ENCODE measurements at places on chromosomes 5 and 9.

DNA sequence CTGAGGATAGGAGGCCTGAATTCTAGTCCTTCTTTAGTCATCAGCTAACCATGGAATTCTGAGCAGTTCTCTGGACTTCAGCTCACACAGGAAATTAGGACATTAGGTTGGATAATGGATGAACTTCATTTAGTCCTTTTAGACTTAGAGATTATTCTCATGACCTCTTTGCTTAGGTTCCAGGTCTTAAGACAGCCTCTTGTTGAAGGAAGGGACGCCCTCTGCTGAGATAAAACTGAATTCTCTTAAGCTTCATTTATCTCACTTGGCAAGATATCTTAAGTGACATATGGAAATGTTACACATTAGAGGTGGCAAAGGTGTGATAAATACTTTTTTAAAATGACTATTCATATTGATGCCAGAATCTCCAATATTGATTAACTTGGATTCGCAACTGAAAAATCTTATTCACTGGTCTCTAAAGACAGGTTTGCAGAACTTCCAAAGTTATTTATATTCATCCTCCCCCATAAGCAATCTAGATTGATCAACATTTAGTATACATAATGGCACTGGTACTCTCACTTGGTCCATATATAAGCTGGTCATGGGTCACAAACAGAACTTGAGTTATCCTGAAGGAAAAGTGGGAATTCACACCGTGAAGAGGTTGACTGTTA is 16.9 kb upstream of the ZNF366 start:
- no peak for DNase-seq

DNA sequence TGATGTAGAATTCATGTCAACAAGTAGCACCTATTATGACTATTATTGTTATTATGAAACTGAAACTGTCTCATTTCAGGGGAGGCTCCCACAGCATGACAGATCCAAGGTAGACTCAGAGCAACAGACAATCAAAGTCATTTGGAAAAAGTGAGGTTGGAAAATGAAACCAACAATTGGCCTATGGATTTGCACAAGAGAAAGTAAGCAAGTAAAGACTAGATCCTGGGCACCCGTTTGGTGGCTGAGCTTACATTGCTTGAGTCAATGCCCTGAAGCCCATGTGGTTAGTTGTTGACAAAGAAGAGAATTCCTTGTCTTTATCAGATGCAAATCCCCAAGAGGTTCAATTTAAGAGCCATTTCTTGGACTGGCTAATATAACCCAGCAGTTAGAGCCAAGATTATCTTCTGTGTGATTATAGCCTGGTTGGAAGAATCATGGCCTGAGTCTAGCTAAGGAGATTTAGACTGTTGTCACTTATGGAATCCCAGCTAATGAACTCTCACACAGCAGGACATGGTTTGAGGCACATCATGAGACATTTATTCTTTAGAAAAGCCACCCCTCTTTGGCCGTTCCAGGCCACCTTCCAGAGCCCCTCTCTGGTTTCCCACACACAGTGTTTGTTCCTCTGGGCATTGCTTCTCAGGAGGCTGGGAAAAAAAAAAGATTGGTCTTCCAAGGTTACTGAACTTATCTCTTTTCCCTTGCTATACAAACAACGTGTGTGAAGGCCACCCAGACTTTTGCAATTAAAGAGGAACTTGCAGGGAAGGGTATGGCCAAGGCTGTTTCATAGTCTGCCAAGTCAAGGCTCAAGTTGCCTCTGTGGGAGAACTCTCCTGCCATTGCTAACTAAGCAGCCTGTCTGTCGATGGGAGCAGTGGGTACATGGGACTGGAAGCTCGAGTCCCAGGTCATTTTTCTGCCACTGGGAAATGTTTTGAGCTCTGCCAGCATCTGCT is 399.5 kb downstream of the ENC1 start:
- no peak for DNase-seq

DNA sequence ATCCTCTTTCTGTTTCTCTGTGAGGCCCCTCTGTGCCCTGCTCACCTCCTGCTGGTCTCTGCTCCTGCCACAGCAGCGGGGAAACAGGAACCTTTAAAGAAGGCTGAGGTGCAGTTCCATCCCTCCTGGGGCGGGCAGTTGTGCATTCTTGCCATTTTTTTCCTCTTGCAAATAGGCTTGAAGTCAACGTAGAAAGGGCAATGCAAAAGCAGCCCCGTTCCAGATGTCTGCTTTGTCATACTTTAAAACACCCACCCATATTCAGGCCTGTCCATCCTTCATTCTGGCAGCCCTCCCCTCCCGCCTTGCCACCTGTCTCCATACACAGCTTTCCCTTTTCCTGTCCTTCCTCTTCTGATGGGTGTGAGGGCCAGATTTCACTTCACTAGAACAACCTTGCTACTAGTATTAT is 65.4 kb upstream of the KLF9 start:
- DNase-seq = no peak

- DNase-seq = no peak
These were observed 84.5 kb upstream of the RPS23 start for GRCh38 chr5:82362636-82363035.

- no peak for DNase-seq
These were observed 169.9 kb downstream of the NNT start for GRCh38 chr5:43772764-43773477.

- no peak for DNase-seq
These were observed 55.3 kb downstream of the LIX1 start for GRCh38 chr5:97087138-97087537.

DNA sequence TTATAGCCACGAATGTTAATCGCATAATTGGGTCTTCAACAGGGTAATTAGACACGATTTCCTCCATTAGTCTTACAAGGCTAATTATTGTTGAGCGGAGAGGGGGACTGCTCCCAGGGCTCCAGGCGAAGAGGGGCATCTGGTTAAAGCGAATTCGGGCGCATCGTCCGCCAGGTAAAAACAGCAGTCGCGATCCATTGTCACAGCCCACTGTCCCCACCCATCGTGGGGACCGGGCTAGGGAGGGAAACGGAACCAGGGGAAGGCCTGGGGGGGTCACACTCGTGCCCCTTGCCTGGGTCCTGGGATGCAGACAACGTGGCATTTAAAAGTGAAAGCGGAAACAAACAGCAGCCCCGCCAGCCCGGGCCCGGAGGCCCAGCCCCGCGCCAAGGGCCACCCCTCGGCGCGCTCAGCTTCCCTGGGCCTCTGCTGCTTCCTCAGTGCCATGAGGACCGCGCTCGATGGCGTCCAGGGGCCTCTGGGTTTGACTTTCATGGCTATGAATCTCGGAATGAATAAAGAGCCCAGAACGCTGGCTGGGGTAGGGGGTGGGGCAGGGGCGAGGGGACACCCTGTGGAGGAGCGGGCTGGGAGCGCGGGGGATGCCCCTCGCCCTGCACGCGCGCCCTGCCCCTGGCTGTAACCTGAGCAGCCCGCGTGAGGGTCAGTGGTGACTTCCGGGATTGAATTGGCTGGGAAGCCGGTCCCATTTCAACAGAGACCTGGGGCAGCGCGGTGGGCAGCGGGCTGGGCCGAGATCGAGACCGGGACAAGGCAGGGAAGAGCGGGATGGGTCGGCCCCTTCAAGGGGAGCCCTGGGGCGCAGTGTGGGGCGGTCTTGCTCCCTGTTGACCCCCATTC is 99.9 kb downstream of the GTF3C4 start:
- DNase-seq = peak; percentile 23
